ENCODE measurements at places on chromosomes 4 and X.

DNA sequence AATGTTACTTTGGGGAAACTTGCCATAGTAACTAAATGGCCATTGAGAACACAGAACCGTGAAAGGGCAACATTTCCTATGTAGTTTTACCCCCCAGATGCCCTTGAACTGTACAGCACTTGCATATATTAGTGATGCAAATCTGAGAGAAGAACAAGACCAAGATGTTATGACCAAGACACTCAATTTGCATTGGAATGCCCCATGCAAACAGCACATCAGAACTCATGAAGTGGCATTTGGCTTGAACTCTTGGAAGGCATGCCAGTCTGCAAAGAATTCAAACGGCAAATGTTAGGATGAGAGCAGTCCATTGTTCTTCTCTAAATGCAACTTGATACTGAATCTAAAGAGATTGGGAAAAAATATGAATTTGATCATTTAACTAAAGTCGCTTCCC, 139.4 kb upstream of the CXorf66 start:
- no peak for DNase-seq

GRCh38 chrX:30156880-30157560, 58.3 kb upstream of the MAGEB2 start:
- DNase-seq: no peak

DNA sequence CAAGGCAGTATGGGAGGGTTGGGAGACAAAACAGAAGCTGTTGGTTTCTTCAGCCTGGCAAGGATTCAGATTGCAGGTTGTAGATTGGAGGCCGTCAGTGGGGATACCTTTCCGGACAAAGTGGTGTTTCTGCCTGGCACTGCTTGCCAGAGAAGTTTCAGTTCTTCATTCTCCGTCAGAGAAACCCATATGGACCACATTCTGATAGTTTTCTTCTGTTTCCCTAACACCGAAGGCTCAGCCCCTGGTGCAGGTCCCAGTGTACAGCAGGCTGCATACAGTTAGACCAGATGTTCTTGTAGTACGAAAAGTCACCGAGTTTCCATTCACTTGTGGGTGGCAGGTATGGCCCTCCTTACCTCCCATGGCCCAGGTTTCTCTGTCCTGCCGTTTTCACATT, 107.3 kb downstream of the PTTG2 start:
- no peak for DNase-seq

GRCh38 chr4:77579406-77580076, 26.1 kb upstream of the CXCL13 start:
- no peak for DNase-seq

DNA sequence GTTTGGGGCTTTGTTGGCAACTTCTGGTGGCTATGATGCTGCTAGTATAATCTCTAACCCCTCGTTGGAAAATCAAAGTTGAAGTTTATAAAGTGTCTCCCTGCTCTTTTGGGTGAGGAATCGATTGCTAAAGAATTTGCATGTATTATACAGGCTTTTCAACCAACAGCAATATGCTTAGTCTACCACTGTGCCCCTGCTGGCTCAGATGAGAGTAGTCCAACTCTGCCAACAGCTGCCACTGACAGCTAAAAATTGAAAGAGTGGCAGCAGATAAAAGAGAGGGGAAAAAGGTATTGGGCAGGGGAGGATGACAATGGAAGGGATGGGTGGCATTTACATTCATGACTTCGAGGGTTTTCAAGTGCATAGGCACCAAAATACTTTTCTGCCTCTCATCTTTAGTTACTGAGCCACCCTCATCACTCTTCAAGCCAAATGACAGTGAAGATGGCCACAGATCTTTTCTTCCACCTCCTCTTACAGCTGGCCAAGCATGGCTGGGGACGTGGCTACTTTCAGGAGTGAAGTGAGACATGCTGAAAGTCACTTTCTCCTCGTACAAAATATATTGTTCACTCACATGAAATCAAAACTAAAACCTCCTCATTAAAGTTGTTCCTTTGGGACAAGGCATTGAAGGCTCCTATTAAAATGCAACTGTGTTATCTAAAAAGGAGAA, 2.7 kb upstream of the GRIA3 start:
- no peak for DNase-seq

DNA sequence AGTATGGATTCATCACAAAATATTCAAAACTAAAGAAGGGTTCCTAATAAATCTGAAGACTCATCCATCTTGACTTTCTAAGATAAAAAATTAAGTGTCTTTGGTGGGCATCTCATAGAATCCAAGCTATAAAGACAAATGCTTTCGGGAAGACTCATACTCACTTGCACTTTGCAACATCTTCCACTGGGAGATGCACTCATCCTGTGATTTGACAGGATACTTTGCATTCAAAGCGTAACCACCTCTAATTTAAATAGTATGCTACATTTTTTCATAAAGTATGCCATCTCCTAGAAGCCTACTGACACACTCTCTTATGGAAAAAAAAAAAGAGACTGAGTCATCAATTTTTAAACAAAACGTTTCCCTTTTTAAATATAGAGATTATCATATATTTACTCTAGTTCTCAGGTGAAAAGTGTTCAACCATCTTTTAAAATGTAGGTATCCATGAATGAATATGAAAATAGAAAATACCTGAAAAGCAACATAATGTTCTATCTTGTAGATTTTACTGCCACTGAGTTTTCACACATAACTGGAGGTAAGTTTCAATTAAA, 119.6 kb downstream of the KLHL13 start:
- DNase-seq: no peak

All from activated T-cell treated with anti-CD3 and anti-CD28 coated beads, Interleukin-2, amount 50 U/mL, for 72 hours (primary cell).